ENCODE measurements at places on chromosomes 3 and 15.

DNA sequence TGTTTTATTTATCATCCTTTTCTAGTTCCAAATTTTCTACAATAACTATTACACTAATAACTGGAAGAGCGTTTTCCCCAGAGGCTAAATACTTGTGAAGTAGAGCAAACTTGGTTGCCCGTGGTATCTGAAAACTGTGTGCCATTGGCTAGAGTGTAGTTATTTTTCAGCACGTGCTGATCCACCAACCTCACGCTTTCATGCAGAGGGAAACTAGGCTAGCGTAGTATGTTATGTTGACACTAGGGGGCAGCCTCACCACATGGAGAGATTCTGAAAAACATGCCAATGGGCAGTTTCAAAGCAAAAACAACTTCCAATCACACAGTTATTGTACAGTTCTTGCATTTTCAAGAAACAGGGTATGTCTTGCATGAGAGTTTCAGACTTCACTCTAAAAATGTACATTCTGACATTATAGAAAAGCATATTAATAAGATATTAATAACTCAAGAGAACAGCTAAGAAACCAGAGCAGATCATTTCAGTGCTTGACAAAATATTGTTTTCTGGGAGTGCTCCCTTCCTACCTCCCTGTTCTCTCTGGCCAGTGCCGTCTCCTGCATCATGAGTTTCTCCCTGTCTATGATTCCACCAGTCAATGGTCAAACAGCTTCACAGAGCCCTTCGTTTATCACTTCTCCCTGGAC is 39.7 kb downstream of the SPATA12 start:
- peak; percentile 76 for DNase-seq

DNA sequence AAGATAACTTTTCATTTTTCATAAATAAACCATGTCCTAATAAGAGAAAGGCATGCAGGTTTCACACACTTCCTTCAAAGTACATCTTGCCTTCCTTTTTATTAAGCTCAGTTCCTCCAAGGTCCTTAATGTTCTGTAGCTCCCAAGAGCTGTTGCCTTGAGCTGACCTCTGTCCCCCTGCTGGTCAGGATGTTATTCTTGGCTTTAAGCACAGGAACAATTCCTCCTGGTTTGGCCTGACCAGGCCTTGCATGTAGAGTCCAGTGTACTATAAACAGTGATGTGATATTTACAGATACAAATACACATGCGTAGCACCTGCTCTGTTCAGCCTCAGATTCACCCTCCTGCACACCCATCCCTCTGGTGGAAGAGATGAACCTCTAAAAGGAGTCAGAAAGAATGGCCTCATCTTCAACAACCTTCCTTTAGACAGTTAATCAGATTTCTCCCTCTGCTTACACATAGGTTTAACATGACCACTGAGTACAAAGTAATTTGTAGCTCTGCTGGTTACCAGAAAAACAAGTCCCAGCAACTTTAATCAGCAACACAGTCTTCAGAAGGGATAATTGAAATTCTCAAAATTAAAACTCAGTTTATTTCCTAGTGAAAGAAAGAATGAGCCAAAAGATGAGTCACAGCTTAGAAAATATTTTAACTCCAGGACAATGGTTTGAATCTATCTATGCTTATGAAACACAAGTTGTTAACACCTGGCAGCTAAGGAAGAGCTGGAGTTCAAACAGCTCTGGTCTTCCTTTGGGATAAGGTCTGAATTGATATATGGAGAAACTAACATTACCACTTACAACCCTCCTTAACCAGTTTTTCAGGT is 46.5 kb downstream of the PTPN9 start:
- DNase-seq, result peak; percentile 73

- DNase-seq, result no peak
These were observed 108.6 kb downstream of the RPLP1 start for GRCh38 chr15:69561071-69561784.

DNA sequence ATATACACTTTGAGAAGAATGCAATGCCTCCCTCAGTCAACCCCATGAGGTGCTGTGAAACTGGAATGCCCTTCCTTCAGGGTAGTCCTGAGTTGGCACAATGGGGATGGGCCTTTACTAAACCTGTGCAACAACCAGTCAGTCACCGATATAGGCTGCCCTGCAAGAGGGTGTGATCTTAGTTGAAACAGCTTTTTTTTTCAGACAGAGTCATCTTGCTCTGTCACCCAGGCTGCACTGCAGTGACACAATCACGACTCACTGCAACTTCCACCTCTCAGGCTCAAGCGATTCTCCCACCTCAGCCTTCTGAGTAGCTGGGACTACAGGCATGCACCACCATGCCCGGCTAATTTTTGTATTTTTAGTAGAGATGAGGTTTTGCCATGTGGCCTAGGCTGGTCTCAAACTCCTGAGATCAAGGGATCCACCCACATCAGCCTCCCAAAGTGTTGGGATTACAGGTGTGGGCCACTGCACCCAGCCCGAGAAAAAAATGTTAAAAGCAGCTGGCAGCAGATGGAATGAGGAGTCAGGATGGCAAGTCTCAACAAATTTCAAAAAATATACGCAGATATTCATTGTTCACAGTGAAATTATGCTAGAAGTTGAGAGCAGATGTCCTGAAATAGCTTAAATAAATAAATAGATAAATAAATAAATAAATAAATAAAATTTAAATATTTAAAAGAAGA is 31.8 kb downstream of the MYO5A start:
- DNase-seq, result peak; percentile 89

GRCh38 chr3:56189536-56189935 is 278.7 kb downstream of the ERC2 start:
- no peak for DNase-seq

DNA sequence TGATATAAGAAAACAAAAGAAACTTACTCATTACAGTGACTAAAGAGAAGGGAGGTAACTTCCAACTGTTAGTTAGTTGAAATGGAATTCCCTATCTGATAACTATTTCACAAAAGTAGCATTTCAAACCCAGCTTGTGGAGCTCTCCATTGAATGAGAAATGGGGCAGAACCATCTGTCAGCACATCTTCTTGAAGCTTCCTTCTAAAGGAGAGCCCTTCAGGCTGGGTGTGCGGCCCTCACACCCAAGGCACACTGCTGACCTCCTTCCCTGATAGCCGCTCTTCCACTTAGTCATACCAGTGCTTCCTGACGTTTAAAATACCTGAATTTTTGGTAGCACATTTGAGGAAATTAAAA is 28.1 kb upstream of the VEPH1 start:
- DNase-seq, result peak; percentile 35

DNA sequence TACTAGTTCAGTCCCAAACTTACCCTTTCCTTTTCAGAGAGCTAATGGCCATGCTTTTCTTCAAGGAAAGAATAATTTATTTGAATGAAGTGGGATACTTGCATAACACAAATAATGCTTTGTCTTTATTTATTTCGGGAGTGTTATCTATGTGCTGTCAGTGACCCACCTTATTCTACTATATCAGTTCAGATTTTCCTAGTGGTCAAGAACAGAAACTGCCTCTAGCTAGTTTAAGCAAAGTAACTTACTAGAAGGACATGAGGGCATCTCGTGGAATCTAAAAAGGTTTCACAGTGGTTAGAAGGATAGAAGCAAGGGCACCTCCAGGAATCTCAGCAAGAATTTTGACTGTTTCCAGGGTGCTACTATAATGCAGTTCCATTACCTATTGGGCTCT is 3.8 kb upstream of the TIMMDC1 start:
- DNase-seq, result peak; percentile 32

- no peak for DNase-seq
These were observed 12.0 kb upstream of the NRG4 start for GRCh38 chr15:76024021-76024768.

GRCh38 chr3:33074217-33075067 is 22.5 kb downstream of the GLB1 start:
- DNase-seq, result peak; percentile 71

- DNase-seq, result no peak
These were observed 192.1 kb downstream of the RORA start for GRCh38 chr15:61037031-61037430.

DNA sequence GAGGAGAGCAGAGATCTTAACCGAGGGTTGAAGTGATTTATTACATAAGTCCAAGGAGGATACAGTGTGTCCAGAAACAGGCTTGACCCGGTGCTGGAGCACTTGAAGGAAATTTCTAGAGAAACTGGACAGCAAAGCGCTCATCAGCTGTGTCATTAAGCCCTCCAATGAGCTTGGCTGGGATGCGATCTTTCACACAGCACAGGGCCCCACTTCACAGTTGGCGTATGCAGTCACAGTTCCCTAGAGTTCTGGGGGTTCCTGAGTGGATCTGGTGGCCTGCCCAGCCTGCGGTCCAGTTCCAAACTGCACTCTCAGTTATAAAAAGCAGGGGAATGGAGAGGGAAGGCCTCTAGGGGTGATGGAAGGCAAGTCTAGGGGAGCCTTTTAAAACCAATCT is 13.6 kb downstream of the ST8SIA2 start:
- no peak for DNase-seq

DNA sequence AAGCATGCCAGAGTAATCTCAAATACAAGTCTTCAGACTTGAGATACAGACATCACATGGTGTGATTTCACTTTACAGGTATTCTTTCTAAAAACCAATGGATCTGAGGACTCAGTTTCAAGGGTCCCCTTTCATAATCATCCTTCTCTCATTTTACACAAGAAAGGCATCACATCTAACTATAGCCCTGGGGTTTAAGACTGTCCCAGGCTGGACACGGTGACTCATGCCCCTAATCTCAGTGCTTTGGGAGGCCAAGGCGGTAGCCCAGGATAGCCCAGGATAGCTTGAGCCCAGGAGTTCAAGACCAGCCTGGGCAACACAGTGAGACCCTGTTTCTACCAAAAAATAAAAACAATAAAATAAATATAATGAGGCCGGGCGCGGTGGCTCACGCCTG is 36.4 kb downstream of the UBP1 start:
- DNase-seq, result no peak

- DNase-seq, result no peak
These were observed 672.5 kb downstream of the NSUN3 start for GRCh38 chr3:94735354-94735753.

DNA sequence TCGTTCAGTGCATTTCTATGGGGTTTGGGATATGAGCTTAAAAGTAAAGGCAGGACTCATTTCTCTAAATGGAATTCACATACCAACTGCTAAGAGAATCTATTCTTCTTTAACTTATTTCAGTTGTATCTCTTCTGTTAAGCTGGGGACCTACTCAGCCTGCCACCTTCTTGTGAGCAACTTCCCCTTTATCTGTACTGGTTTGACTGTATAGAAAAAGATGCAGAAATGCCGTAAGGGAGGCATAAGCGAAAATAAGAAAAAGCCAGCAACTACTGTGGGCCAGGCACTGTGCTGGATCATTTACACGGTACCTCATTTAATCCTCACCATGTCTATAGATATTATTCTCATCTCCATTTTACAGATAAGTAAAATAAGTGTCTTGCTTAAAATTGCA is 38.4 kb downstream of the RBMS3 start:
- DNase-seq, result no peak

Measured in RKO (cell line).